ENCODE measurements at places on chromosomes 3 and 15.

DNA sequence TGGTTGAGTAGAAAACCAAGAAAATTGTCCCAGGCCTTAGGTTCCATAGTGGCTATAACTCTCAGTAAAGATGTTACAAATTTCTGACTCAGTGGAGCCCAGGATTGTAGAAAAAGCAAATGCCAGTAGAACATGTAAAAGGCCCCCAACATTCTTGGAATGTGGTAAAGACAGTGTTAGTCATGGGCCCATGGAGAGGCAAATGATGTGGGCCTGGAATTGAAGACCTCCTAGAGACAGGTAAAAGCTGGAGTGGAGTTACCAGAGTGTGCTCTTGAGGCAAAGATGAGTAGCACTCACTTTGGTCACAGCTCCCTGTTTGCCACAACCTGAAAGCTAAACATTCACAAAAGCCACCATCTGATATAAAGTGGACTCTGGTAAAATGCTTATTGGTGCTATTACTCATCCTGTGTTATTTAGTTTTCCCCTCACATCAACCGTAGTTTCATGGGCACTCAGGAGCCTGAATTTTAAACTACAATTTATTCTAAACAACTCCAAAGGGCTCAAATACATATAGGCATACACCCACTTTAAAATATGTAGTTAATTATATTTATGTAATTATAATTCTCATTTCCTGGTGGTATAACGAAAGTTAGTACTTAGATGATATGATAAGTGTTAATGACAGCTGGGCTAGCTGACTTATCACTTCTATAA, 359.6 kb upstream of the NECTIN3 start:
- no peak for DNase-seq

- no peak for DNase-seq
Measured at GRCh38 chr3:114379266-114379665, 85.4 kb downstream of the TIGIT start.

GRCh38 chr3:4494895-4495264, 1.7 kb downstream of the ITPR1 start:
- no peak for DNase-seq

DNA sequence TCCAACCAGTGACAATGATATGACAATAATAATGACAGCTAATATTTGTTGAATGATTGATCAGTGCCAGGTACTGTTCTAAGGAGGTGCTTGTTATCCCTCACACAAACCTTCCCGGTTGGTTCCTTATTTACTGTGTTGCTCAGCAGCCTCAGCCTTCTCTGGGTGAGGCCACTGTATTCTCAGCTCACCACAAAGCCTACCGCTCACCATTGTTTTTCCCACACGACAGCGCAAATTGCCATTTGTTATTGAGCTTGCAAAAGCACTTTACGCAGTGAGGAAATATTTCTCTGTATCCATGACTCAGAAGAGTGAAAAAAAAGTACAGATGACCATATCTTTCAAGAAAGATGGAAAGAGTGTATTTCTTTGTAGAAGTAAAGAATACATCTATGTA, 49.5 kb upstream of the PDZRN3 start:
- DNase-seq = no peak

DNA sequence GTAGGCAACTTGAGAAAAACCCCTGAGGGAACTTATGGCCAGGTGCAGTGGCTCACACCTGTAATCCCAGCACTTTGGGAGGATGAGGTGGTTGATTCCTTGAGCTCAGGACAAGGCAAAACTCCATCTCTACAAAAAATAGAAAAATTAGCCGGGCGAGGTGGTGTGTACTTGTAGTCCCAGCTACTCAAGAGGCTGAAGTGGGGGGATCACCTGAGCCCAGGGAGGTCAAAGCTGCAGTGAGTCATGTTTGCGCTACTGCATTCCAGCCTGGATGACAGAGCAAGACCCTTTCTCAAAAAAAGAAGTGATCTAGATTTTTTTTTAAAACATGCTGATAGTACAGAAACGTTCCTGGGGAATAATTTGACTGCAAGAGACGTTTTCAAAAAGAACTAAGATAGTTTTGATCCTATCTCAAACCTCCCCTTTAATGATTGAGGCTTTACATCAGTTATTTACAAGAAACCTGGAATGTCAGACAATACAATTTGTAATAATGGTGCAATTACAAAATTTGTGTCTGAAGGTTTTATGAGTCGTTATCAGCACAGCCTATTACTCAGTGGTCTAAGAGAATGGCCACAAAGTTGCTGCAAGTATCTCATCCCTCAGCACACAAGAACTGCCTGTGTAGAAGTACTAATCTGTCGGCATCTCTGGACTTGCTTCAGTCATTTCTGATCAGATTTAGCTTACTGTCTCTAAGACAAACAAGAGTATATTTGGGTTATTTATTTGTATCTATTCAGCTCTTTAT, 32.2 kb upstream of the KLHL25 start:
- DNase-seq = no peak

- DNase-seq = no peak
Measured at GRCh38 chr15:51185213-51186159, 90.8 kb upstream of the TNFAIP8L3 start.

- no peak for DNase-seq
Measured at GRCh38 chr15:84826369-84826823, 9.2 kb downstream of the ALPK3 start.

GRCh38 chr3:37906734-37907282, 45.1 kb downstream of the CTDSPL start:
- no peak for DNase-seq

DNA sequence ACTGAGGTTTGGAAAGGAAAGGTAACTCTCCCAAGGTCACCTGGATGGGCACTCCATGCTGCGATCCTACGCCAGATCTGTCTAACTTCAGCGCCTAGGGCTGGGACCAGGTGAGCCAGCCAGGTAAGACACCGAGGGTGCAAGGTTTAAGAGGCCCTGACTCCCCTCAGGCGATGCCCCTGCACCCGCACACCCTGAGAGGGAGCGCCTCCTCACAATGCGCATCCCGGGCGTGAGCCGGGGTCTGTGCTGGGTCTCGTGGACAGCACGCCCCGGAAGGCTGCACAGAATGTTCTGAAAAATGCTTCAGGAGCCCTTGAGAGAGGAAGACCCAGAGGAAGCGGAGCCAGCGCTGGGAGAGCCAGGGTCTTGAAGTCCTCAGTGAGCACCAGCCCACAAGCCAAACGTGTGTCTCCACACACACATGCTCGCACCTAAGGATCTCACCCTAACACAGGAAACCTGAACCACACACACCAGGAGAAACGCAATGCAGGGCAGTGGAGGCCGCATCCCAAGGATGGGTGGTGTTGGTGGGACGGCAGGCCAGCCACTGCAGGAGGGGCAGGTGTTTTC, 142.0 kb downstream of the ADAMTS17 start:
- no peak for DNase-seq

DNA sequence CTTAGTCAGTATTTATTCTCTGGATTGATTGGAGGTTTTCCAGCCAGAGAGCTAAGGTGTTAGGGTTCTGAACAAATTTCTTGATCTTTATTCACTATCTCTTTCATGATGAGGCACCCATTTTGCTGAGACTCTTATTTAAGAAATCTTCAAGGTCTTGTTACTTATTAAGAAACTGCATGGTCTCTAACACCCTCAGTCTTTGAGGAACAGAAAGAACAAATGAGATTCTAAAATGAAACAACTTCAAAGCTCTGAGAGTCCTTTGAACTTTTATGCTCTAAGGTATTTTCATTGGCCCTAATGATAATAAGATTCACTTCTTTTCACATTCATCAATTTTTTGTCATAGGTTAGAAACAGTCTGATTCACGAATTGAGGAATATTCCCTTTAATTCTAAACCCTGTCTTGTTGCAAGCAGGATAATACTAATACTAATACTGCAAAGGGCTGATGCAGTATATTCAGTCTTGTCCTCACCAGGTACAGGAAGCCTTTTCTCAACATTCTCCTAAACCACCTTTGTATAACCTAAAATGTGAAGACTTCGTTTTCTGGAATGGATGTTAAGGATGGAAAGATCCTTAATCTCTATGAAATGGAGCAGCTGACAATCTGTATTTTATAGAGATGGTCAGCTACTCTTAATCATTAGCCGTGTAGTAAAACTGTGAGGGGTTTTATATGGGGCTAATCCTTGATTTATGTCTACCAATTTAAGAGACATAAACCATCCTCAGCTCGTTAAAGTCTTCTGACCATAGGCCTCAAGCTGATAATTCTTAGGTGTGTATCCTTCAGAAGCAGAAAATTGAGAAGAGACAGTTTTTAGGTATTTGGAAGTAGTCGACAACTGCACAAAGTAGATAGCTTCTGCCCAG, 198.3 kb downstream of the OTOL1 start:
- no peak for DNase-seq

DNA sequence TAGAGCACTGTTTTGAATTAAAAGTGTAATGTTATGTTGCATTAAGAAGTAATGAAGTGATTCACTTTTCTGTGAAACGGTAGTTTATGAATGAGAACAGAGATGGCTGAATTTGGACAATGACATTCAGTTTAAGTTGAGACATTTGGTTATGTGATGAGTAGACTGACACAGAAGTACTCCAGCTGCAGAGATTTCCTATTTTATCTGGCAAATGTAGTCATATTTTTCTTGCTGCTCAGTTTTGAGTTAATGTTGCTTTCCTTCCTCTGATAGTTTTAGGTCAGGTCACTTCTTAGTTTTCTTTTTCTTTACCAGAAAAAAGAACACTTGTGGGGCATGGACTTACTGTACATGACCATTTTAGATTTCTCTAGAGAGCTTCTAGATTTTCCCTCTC, 51.2 kb downstream of the ASB7 start:
- DNase-seq = no peak

DNA sequence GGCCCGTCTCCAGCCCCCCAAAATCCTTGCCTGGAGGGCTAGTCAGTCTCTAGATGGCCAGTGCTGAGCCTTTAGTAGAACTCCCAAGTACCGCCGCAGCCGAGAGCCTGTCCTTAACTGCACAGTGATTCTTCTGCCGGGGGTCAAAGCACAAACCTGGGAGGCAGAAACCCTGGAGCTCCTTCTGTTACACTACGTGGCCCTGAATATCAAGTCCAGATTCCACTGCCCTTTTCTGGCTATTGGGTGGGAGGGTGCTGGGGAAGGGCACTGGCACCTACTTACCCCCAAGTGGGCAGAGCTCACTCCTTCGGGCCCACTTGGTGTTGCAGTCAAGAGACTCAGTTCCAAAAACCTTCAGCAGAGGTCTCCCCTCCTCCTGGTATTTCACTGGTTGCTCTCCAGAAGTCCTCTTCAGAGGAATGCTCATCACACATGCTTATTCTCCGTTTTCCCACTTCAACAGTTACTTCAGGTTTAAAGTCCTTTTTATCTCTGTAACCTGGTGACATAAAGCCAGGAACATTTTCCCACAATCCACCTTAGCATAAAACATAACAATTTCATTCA, 10.8 kb downstream of the PDHB start:
- DNase-seq = no peak

DNA sequence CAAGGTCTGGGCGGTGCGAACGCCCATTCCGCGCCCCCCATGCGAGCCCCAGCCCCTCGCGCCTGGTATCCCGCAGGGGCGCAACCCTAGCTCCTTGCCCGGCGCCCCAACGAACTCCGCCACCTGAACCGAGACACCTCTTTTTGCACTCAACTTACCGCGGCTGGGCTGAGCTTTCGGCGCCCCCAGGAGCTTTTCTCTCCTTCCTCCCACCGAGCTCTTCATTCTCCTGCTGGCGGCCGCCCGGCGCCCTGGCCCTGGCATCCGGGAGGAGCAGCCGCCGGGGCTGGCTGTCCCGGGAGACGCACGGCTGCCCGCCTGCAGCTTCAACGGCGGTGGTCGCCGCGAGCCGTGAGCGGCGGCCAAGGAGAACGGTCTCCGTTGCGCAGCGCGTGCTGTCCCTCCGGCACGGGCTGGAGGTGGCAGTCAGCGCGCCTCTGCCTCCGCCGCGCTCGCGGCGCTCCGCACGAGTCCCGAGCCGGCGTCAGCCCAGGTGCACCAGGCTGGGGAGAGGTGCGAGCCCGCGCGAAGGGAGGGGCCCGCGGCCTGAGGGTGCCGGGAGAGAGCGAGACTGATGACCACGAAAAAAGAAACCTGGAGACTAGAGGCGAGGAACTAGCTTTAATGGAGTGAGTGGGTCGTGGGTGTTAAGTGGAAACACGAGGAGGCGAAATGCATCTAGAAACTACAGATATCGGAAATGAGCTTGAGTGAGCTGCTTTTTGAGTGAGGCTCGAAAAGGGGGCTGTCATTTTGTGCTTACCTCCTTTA, 621.5 kb upstream of the ZNF385D start:
- DNase-seq = no peak

DNA sequence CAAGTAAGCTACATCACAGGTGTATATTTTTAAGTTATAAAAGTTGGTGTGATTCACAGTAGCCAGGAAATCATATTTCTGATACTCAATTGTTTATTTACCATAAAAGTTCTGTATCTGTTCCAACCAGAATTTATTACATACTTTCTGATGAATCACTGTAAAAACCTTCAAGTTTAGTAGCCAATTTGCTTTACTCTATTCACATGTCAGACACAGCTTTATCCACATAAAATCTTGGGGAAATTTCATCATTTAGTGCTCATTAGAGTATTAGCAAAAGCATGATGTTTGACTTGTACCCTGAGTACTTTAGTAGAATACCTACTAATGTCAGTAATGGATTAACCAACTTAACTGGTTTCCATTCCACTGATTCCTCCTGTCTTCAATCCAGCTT, 249.8 kb downstream of the POLQ start:
- no peak for DNase-seq

Data from stimulated activated CD4-positive, alpha-beta T cell treated with anti-CD3 and anti-CD28 coated beads, TNF-alpha, amount 100 ng/mL, for 48 hours (primary cell).